ENCODE measurements at places on chromosomes 12 and 14.

DNA sequence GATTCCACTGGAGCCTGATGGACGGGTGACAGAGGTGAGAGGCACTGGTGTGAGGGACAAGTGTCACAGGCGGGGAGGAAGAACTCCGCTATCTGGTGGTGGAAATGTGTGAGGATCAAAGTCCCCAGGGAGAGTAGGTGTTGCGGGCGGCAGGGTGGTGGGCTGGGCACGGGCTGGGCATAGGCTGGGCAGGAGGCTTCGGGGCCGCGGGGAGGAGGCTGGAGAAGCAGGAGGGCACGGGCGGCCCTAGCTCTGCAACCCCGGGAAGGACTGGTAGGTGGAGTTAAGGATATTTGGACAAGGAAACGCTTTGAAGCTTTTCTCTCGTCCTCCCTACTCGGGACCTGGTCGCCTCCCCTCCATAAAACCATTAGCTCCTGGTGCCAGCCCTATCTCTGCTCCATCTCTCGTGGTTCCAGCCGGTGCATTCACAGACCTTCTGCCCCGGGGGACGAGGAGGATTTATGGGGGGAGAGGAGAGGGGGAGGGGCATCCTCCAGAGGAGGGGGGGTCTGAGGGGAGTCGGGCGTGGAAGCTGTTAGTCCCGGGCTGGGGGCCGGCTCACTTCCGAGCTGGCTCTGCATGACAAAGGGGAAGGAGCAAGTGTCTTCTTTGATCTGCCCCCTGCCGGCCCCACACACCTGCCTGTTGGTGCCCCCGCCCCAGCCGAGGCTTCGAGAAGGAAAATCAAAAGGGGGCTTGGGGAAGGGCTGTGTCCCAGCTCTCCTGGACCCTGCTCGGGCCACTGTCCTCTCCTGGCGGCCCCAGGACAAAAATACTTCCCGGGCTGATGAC, 504 bp downstream of the WNT5B start:
- peak; percentile 34 for DNase-seq

DNA sequence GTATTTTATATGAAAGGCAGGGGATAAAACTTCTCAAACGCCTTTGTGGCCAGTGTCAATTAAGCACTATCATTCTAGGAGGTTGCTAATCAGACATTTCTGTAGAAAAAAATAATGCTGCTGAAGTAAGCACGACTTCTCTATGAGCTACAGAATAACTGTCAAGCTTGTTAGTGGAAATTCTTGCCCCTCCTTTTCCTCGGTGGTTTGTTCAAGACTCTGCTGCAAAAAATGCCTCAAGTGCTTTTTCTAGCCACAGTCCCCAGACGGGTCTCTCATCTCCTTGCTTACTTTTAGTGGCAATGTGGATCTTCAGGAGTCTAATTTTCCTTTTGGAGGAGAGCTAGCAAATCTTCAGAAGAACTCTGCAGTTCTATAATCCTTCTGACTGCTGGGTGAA, 452.0 kb downstream of the FUT8 start:
- no peak for DNase-seq

DNA sequence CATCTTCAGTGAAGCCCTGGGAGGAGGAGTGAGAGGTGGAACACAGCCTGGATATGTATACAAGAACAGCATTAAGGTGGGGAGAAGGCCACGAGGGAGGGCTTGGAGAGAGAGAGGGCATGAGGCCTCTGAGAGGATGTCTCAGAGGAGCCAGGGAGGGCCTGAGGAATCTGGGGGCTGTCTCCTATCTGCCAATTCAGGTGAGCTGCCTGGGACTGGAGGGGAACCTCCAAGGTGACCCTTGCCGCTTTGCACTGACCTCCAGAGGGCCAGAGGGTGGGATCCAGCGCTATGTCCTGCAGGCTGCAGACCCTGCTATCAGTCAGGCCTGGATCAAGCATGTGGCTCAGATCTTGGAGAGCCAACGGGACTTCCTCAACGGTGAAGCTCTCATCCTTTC, 4.4 kb downstream of the ARHGEF25 start:
- no peak for DNase-seq

- DNase-seq, result no peak
Measured at GRCh38 chr12:18982226-18982949, 147.1 kb upstream of the PLEKHA5 start.

GRCh38 chr12:12323118-12323517, 26.9 kb downstream of the MANSC1 start:
- DNase-seq, result no peak
